ENCODE measurements at places on chromosomes 6 and 20. TPM values are rescaled to one million over a fixed set of nuclear protein-coding genes. Genes with fewer than 3 reads are reported as not detected.

DNA sequence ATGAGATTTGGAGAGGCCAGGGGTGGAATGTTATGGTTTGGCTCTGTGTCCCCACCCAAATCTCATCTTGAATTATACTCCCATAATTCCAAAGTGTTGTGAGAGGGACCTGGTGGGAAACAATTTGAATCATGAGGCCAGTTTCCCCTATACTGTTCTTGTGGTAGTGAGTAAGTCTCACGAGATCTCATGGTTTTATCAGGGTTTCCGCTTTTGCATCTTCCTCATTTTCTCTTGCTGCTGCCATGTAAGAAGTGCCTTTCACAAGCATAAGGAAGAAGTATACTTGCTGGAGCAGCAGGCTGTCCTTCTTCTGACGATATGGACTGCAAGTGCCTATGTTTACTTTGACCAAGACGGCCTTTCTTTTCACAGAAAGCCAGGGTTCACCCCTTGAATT, 270.5 kb downstream of the ESR1 start:
- no peak for DNase-seq

DNA sequence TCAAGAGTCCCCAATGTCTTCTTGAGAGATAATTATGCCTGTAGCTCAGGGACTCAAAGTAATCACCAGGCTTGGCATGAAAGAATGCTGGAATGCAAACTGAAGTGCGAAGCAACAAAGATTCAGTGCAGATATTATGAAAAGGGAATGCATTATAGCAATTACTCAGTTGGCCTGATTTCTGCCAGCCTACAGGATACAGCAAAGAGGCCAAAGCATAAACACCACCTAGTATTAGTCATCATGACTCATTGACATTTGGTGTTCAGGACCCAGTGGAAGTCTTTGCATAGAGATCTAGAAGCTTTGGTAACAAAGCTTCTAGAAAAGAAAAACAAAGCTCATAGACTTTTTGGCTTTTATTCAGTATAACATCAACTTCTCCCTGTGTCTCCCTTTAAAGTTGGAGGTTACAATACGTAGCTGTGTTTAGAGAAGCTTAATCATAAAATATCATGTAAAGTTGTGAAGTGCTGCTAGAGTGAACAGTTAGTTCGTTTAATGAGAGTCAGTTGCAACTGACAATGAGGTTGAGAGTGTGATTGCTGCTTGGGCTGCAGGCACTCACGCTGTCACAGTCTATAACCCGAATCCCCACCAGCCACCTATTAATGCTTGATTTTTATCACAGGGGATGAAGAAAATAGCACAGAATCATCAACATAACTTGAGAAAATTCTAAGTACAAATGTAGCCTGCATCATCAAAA, 932.7 kb downstream of the TFAP2A start:
- no peak for DNase-seq

GRCh38 chr6:159529934-159530333, 163.1 kb downstream of the SOD2 start:
- DNase-seq = no peak

DNA sequence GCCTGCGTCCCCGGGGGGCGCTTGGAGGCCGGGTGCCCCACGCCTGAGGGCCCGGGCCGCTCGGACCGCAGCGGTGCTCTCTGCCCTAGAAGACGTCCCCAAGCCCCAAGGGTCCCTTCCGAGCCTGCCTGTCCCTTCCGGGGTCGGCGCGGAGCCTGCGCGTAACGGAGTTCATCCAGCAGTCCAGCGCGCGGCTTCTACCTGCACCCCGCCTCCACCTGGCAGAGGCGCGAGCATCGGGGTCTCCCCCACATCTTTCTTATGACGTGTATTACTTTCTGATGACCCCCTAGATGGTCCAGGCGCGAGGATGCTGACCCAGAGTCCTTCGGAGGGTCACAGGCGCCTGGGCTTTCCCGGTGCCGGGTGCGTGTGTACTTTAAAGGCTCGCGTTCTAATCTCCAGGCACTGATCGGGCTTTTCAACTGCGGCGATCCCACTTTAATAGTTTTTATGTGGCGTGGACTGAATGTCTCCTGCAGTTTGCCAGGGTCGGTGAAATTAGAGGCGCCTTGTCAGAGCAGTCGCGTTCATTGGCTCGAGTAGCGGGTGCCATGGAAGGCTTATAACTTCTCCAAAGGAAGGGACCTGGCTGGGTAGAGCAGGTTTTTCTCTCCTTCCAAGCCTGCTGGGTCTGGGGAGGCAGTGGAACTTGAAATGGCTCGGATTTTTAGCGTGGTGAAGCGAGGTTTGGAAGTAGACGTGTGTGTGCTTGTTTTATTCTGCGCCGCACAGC, 912 bp downstream of the EYA4 start:
- DNase-seq = no peak

- DNase-seq = no peak
These were observed 26.0 kb upstream of the PLAGL1 start for GRCh38 chr6:144033816-144034735.

DNA sequence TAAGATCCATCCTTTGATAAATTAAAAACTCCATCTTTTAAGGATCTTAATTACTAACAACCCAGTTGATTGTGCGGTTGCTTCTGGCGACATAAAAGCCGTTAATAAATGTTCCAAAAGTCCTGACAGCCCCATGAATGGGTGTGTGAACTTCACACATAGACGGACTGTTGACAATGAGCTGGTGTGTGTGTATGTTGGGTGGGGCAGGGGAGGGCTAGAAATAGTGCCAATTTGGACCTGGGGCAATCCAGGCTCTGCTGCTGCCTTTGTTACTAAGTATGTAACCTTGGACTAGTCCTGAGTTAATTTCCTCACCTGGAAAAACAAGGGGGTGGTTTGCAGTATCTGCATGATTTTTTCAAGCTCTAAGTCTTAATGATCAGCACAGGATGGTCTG, 4.2 kb downstream of the MAS1 start:
- no peak for DNase-seq

- DNase-seq = peak; percentile 47
These were observed 8.1 kb downstream of the SCRT2 start for GRCh38 chr20:667351-668034.

GRCh38 chr20:24027229-24027628, 38.6 kb upstream of the GGTLC1 start:
- peak; percentile 73 for DNase-seq

DNA sequence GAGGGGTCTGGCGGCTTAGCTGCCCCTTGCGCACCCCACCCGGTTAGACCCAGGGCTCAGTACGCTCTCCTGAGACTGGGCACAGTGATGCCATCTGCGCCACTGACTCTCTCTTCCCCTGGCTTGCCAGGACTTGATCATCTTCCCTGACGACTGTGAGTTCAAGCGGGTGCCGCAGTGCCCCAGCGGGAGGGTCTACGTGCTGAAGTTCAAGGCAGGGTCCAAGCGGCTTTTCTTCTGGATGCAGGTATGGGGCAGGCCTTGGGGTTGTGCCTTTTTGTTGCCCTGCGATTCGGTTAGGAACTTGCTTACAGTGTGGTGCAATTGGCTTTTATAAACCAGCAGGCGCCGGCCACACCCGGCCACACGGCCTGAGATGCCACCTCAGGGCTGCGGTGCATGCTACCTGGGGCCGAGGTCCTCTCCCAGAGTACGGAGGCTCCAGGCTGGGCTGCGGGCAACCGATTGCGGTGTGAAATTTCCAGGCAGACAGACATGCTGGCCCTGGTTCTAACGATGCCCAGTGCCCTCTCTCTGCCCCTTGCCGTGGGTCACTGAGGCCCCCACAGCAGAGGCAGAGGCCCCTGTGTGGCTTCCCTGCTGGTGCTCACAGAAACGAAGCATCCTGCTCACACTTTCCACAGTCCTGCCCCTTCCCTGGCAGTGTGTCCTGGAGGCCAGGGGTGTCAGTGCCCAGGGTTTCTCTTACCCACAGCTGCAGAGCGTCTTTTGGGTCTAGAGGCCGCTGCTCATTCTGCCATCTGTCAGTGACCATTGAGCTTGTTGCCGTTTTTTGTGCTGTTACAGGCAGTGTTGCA, 1.7 kb downstream of the ADRM1 start:
- DNase-seq = no peak

DNA sequence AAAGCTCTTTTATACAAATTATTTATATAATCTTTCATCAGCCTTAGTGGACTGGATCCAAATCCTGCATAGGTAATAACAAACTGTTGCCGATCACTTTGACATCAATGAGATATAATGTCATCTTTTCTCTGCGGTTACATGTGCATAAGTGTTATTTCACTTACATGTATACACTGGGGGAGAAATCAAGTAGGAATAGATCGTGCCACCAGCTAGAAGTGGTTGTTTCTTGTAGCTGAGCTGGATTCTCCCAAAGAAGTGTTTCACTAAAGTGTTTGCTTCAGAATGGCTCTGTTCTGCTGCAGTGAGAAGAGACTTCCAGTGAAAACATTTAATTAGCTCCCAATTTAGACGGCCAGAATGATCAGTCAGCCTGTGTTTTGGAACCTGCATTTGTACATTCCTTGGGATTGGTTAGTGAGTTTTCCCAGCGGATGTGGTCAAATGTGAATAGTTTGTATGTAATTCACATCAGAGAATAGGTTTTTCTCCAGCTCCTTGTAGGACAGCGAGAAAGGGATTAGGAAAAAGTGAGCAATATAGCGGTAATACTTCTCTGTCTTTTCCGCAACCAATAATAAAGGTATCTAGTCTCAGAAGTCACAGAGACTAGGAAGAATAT, 163.1 kb upstream of the CCN2 start:
- no peak for DNase-seq

GRCh38 chr6:35015996-35016395, 125.1 kb downstream of the TCP11 start:
- no peak for DNase-seq

DNA sequence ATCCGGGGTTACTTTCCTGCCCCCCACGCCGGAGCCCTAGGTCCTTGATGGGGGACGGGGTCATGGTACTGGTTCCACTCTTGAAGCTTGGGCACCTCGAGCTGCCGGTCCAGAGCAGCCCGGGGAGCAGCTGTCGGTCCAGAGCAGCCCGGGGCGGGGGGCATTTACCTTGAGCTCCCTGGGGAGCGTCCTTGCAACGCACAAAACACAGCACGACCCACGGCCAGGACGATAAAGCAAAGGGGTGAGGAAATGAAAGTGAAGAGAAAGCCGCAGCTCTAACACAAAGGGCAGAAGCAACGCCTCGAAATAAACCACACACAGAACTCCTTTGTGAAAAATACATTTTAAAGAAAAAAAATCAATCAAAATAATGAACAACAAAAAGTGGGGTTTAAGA, 39.1 kb downstream of the KCNQ2 start:
- no peak for DNase-seq

GRCh38 chr6:27867051-27867944, 44.9 kb downstream of the OR2B2 start:
- DNase-seq = peak; percentile 83

DNA sequence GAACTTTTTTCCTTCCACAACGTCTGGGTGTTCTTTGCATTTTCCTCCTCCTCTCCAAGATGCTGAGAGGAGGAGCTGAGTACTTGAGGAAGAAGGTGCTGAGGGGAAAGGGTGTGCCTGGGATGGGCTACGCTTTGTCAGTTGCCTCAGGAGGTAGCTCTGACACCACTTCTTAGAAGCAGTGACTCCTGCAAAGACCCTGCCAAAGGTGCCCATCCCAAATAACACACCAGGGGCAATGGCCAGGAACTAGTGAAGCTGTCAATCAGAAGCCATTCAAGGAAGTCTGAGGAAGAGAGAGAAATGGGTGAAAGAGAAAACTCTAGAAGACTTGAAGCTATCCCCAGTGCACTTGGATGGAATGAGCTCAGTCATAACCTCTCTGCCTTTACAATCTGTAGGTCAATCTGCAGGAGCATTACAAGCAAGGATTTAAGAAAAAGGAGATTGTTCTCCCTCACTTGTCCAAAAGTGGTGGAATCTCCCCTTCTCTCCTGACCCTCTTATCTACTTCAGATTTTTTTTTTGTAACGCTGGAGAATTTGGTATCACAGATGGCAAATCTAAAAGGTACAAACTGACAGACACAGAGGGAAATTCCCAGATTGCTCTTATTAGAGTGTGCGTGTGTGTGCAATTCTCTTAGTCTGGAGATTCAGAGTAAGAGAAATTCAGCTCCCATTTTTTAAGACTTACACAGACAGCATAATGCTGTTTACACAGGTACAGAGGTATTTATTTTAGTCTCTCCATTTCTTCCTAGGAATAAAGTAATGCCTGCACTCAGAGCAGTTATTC, 242.6 kb downstream of the GMPR start:
- no peak for DNase-seq

- DNase-seq = no peak
These were observed 43.5 kb downstream of the CDS2 start for GRCh38 chr20:5170341-5170740.

DNA sequence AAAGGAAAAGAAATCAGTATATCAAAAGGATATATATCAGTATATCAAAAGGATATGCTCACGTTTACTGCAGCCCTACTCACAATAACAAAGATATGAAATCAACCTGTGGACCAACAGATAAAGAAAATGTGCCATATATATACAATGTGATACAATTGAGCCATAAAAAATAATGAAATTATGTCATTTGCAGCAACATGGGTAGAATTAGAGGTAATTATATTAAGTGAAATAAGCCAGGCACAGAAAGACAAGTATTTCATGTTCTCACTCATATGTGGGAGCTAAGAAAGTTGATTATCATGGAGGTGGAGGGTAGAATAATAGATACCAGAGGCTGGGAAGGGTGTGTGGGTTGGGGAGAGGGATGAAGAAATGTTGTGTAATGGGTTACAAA, 102.9 kb upstream of the MARCKS start:
- DNase-seq = no peak

DNA sequence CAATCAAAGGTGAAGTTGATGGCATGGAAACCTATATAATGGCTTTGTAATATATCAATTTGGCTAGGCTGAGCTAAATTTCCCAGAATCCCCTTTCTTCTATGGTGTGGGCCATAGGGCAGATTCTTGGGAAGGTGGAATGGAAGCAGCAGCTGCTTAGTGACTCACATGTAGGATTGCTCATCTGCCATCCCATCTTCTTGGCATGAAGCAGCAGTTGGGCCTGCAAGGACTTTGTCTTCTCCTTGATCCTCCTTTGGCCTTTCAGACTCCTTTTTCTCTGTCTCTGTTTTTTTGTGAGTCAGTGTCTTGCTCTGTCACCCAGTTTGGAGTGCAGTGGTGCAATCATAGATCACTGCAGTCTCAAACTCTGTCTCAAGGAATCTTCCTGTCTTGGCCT, 52.6 kb upstream of the CEP162 start:
- DNase-seq = no peak

DNA sequence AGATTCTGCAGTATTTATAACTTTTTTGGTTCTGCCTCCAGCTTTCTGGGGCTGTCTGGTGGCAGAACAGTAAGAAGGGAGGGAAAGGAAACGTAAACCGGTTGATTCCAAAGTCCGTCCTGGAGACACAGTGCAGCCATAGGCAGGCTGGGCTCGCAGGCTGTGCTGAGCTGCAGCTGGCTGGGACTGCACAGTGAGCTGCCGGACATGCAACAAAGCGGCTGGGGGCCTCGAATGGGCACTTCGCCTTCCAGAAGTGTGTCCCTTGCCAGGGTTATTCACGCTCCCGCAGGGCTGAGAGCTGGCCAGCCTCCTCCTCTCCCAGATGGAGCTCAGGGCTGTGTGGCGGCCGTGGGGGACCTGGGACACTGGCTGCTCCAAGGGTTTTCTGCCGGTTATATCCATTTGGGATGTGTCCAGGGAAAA, 78.1 kb upstream of the CD93 start:
- peak; percentile 82 for DNase-seq

CASS4 gene
- 0.47 TPM for total RNA-seq

PNLDC1 gene
- total RNA-seq = not detected

CCDC170 gene
- 1.7 TPM for total RNA-seq

SNTA1 gene
- 15.0 TPM for total RNA-seq

LIME1 gene
- total RNA-seq = 32.6 TPM

HLA-DRA gene
- 371 TPM for total RNA-seq

INSM1 gene
- total RNA-seq = 1.4 TPM

Data from Peyer's patch (tissue), 4 donors.